Fibroblast of skin of back (primary cell): ENCODE measurements at places on chromosomes 2 and 18.
A peak's percentile ranks its signal among the peaks of the same experiment; 100 is the strongest.

DNA sequence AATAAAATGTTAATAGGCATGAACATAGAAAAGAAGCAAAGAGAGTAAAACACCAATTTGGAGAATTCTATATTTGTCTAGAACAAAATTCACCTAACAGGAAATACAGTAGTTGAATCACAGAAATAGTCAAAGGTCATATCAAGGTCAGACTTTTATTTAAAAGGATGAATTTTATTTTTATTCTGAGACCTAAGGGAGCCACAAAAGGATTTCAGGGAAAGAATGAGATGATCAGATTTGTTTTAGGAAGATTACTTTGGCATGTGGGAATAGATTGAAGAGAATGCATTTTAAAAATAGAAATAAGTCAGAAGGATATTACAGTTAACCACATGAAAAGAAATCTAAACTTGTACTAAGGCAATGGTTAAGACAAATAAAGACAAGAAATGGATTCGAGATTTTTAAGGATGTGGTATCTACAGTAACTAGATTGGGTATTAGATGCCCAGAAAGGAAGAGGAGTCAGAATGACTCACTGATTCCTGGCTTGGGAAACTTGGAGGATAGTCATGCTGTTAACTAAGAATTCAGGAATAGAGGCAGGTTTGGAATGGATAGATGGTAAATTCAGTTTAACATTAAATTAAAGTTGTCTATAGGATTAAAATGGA is 56.0 kb downstream of the METTL4 start:
- peak; percentile 97 for DNase-seq

DNA sequence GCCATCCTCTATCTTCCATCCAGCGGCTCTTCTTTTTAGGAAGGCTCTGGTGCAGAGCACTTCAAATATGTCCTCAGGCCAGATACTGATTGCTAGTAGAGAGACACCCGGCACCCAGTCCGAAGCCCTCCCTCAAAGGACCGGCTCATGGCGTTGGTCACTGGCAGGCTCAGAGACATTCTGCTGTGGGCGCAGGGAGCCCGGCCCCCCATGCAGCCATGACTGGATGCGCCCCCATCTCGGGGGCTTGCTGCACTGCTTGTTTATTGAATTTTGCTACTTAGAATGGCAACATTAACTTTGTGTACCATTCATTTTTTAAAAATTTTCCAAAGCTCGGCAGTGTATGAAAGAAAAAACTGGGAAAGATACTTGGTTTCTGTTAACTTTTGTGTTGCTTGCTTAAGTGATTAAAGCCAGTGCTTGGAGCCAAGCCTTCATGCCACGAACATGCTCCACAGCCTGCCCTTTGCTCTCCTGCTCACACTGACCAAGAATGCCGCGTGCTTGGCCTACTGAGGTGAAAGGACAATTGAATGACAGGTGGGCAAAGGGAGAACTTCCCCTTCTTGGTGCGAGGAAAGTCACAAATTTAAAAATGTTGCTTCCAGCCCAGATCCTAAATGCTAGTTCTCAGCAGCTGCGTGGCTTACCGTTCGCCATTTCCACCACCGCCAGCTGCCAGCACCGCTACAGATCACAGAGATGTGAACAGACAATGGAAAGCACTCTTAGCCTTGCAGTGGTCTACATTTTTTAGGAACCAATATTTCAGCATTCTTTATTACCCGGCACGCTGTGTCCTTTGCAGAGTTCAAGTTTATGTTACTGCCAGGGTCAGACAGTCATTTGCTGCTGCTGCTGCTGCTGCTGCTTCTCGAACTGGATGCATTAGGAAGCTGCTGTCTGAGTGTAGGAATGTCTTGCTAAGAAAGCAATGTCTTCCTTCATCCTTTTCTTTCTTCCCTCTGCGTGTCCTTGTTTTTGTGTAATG is 76.7 kb downstream of the FAM210A start:
- no peak for DNase-seq

DNA sequence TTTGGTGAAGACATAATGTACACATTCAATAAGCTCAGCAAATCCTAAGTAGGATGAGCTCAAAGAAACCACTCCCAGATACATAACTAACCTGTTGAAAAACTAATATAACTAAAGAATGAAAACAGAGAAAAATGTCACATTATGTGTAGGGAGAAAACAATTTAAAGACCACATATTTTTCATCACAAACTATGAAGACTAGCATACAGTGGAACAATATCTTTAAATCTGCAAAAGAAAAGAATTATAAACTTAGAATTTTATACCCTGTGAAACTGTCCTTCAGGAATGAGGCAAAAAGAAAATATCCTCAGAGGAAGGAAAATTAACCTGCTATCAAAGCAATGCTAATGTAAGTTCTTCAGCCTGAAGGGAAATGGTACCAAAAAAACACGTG is 151.5 kb downstream of the PIEZO2 start:
- no peak for DNase-seq

- peak; percentile 50 for DNase-seq
Measured at GRCh38 chr2:53640466-53640865, 127.1 kb upstream of the CHAC2 start.

DNA sequence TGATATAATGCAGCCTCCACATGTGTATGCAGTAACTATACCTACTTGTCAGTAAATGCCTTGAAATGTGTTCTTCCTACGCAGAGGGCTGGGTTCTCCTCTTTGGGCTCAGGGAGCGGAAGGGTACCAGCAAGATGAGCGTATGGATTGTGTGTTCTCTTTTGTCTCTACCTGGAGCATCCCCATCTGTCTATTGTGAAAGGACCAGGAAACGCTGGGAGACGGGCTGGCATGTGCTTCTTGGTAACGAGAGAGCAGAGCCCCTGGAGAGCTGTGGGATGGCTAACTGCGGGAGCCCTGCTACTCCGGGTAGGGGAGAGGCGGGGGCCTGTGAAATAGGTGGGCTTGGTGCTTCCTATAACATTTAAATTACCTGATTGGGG is 80.9 kb downstream of the BCL2 start:
- no peak for DNase-seq

GRCh38 chr2:196729418-196729817 is 70.1 kb downstream of the GTF3C3 start:
- no peak for DNase-seq

- no peak for DNase-seq
Measured at GRCh38 chr2:168744844-168745243, 57.6 kb upstream of the NOSTRIN start.

GRCh38 chr2:234163510-234164045 is 113.1 kb downstream of the SPP2 start:
- no peak for DNase-seq

DNA sequence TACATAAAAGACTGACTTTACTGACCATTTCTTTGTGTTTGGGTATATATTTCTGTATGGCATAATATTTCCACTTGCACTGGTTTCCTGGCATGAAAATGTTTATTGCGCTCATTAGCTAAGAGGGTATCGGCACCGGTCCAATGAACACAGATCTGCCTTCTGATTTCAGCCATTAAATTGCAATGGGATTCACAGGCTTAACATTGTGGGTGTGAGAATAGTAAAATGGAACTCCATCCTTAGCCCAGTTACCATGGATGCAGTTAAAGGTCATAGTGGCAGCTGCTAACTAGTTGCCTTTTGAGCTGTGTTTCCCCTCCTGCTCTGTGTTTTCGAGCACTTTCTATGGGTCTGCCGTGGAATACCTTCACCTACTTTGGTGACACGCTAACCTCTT is 352.6 kb upstream of the POU3F3 start:
- DNase-seq = no peak

DNA sequence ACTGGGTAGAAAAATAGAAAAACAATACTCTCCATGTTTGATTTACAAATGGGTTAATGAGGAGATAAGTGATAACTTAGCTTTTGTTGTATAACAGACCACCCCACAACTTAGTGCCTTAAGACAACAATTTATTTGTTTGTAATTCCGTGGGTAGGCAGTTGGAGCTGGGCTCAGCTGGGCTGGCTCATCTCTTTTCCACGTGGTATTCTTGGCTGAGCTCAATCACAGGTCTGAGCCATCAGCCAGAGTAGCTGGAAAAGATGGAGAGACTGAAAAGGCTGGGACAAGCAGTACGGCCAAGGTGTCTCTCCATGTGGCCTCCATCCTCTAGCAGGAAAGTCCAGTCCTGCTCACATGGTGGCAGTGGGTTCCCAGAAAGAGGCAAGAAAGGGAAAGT is 32.2 kb upstream of the ELOA2 start:
- no peak for DNase-seq

GRCh38 chr2:176427549-176427948 is 158.3 kb downstream of the MTX2 start:
- no peak for DNase-seq

DNA sequence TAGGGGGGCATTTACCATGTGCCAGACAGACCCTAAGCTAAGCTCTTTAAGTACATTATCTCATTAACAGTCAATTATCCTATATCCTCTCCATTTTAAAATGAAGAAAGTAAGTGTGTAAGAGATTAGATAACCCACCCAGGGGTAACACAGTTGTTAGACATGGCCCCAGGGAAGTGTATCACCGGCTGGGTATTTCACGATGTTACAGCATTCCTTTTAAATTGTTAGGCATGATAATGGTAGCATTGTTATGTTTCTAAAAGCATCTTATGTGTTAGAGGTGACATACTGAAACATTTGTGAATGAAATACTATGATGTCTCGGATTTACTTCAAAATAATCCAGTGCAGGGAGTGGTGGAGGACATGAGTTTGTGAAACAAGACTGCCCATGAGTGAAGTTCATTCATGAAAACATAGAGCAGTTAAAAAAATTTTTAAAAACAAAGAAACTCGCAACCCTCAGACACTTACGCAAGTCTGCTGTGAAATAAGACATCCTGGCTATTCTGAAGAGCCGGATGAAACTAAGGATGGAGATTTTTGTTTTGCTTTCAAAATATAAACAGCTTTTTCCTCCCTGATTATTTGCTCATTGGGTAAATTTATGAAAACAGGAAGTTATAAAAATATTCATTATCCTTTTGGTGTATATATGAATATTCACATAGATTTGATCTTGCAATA is 54.9 kb downstream of the IL1RL2 start:
- DNase-seq = no peak

GRCh38 chr2:120710256-120710655 is 25.4 kb upstream of the GLI2 start:
- peak; percentile 93 for DNase-seq

- no peak for DNase-seq
Measured at GRCh38 chr18:51522338-51522737, 324.9 kb upstream of the MEX3C start.

DNA sequence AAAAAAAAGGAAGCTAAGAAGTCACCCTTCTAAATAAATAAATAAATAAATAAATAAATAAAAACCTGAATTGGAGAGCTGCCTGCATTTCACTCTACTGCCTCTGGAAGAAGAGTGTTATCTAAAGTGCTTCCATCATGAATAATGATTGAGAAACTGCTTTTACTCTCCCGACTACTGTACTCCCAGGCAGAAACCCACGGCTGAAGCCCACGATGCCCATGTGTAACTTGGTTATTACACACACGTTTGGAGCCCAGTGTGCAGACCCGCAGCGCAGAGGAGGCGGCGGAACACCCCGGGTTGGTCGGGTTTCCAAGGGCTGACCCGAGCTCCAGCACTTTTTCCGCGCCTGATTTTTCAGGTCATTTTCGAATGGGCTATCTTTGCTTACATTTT is 697 bp upstream of the SPATS2L start:
- peak; percentile 42 for DNase-seq

GRCh38 chr2:186709529-186710450 is 15.9 kb downstream of the FAM171B start:
- no peak for DNase-seq

- no peak for DNase-seq
Measured at GRCh38 chr18:59551902-59552635, 145.2 kb downstream of the CCBE1 start.

GRCh38 chr2:44679584-44679983 is 261.9 kb upstream of the SIX3 start:
- no peak for DNase-seq

GRCh38 chr18:42326752-42327151 is 371.7 kb downstream of the PIK3C3 start:
- no peak for DNase-seq

DNA sequence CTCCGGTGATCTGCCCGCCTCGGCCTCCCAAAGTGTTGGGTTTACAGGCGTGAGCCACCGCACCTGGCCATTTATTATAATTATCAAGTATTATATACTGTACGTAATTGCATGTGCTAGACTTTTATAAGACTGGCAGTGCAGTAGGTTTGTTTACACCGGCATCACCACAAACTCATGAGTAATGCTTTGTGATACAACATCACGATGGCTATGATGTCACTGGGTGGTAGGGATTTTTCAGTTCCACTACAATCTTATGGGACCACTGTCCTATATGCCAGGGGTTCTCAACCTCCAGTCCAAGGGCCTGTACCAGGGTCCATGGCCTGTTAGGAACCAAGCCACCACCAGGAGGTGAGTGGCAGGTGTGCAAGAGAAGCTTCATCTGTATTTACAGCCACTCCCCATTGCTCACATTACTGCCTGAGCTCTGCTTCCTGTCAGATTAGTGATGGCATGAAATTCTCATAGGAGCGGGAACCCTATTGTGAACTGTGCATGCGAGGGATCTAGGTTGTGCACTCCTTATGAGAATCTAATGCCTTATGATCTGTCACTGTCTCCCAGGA is 9.4 kb downstream of the SCYGR4 start:
- no peak for DNase-seq

- no peak for DNase-seq
Measured at GRCh38 chr2:104889960-104890684, 36.2 kb downstream of the POU3F3 start.

DNA sequence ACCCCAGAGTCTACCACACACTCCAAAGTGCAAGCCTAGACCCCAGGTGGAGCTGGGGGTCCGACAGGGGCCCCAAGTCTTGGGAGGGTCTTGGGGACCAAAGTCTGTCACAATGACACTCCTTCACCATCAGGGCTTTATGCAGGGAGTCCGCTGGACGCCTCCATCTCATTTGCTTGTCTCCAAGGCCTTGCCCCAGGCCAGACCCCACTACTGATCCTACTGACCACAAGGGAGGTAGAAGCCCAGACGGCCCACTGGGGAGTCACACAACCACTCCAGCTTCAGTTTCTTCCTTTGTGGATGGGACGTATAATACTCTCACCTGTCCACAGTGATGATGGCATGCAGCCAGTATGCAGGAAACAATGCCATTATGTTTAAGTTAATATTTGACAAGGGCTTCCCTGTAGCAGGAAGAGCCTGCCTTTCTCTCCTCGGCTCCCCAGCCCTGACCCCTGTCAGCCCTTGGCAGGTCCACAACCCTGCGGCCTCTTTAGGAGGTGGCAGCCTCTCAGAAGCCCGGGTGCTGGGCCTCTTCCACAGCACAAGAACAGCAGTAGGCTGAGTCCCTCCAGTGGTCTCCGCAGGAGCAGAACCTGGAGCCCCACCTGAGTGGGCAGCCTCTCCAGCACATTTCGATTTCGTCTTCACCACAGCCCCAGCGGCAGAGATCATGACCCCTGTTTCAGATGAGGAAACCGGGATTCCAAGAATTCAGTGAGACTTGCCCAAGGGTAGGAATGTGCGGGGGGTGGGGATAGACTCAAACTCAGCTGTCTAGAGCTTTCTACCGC is 6.5 kb downstream of the BIN1 start:
- DNase-seq = no peak

GRCh38 chr18:79856119-79857007 is 58.6 kb downstream of the KCNG2 start:
- DNase-seq = peak; percentile 23
